SJSA1 (cell line): ENCODE measurements at places on chromosomes 3 and 15.
A peak's percentile ranks its signal among the peaks of the same experiment; 100 is the strongest.

GRCh38 chr3:76582632-76583378 is 457.1 kb upstream of the ROBO2 start:
- no peak for DNase-seq

DNA sequence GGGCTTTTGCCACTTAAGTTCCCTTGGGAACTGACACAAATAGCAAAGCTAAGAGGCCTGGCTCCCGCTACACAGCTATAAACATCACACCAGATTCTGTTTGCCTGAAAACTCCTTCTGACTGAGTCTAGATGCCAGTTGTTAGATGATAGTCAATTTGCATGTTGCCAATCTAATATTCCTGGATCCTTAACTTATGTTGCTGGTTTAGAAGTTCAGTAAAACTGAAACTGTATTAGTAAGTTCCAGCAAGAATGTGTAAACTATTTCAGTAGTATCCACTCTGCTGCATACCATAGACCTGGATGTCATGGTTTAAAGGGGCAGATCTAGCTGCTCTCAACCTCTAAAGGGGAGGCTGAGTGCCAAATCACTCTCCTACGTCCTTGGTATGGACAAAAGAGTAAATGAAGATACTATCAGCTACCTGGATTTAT is 27.1 kb upstream of the LACTB start:
- peak; percentile 86 for DNase-seq

- no peak for DNase-seq
These were observed 40.0 kb upstream of the PLCL2 start for GRCh38 chr3:16844791-16845190.

GRCh38 chr3:77247061-77247460 is 207.2 kb downstream of the ROBO2 start:
- DNase-seq, result no peak

DNA sequence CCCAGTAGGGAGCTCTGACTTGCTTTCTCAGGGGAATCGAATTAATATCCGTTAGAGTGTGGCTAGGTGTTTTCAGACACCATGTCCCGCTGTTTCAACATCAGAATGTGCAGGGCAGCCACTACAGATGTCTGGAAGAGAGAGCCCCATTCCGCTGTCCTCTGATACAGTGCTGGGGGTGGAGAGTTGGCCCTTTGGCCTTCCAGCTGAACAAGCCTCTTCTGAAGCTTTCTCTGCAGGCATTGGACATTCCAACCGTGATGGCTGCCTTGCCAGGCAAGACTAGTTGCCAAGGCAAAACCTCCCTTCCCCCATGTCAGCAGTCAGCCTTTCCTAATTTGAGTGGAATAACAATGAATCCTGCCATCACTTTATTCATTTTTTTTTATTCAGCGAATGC is 1.5 kb downstream of the FAH start:
- no peak for DNase-seq

GRCh38 chr3:195072916-195073564 is 197.9 kb downstream of the XXYLT1 start:
- DNase-seq, result no peak

GRCh38 chr3:118808723-118809122 is 225.9 kb downstream of the IGSF11 start:
- no peak for DNase-seq

DNA sequence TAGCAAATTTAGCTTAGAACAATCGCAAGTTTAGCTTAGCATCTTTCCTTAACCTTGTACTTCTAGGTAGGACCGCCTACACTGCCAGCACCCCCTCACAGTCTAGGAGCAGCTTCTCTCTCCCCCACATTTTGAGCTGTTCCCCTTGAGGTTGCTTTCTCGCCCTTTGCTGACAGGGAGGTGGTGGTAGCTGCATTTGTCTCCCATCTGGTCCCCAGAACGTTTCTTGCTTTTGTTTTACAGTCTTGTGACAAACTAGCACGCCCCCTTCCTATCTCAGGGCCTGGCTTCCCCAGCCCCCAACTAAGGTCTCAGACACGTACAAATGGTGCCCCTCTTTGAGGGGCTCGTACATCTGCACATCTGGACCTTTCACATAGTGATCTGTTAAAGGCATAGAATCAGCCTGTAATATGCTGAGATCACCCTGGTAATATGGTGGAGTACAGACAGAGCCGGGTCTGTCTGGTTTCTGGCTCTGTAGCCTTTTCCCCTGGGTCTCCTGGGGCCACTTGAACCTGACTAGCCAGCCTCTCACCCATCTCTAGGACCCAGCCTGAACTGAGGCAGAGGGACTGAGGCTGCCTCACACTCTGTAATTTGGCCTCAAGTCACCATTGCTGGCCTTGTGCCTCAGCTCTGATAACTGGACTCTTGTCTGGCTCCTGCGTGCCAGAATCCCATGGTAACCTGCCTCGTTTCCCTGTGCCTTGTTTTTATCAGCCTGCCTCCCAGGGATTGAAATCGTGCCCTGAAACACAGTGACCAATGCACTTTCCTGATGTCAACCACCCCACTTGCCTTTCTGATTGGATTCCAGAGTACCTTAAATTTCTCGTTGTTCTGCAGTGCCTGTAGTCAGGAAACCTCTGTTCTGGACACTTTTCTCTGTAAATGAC is 27.7 kb downstream of the CRTC3 start:
- no peak for DNase-seq

- DNase-seq, result no peak
These were observed 298.6 kb upstream of the STT3B start for GRCh38 chr3:31234145-31234544.

- DNase-seq, result no peak
These were observed 60.1 kb downstream of the VGLL3 start for GRCh38 chr3:86930831-86931230.

DNA sequence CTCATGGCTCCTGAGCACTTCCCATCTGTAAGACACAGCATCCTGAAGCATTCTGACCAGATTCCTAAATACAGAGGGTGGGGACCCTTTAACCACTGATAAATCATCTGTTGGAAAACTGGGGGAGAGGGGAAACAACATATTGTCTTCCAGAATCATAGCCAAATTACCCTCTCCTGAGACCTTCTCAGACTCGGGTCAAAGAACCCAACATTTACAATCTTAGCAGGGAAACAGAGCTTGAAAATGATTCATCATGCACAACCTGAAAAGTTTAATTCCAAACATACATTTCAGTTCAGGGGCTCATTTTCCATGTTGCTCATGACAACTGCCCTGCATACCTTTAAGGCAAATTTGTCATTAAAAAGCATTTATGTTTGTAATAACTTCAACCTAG is 48.5 kb upstream of the TSPAN3 start:
- no peak for DNase-seq

GRCh38 chr3:73225991-73226390 is 164.5 kb downstream of the EBLN2 start:
- DNase-seq, result no peak

GRCh38 chr3:32794487-32795308 is 23.1 kb upstream of the TRIM71 start:
- DNase-seq, result no peak

DNA sequence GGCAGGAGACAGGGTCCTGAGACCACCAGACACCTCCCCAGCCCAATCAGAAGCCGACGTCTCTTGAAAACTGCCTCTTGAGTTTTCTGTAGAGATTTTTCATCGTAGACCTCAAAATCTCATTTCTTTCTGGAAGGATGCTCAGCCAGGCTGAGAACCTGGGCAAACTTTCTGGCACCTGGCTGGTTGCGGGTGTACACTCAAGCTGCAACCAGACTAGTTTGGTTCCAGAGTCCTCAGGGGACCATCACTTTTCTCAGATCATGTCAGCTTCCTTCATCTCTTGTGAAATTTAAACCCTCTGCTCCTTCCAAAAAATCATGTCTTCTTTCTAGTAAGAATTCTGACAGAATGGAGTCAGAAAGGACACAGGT is 45.1 kb downstream of the CMTM7 start:
- DNase-seq, result no peak

- no peak for DNase-seq
These were observed 4.8 kb downstream of the IDH2 start for GRCh38 chr15:90097475-90097874.

DNA sequence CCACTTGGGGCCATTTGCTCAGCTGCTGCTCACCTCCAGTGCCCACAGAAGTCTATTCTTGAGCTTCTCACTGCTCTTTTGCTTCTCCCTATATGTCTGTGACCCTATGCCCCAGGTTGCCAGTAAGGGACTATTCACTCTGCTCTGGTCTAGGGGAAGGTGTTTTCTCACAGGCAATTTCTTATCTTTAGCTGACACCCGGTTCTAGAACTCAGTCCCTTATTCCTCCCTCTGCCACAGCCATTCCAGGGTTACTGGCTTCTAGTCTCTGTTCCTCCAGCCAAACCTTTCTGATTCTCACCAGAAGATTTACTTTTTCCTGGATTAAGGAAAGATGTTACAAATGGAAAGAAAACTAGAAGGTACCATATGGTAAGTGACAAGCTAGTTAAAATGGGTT is 574.0 kb downstream of the NTRK3 start:
- no peak for DNase-seq

- DNase-seq, result no peak
These were observed 323.6 kb upstream of the CTDSPL start for GRCh38 chr3:37537914-37538691.

- no peak for DNase-seq
These were observed 115.9 kb downstream of the IQSEC1 start for GRCh38 chr3:12957339-12957738.

DNA sequence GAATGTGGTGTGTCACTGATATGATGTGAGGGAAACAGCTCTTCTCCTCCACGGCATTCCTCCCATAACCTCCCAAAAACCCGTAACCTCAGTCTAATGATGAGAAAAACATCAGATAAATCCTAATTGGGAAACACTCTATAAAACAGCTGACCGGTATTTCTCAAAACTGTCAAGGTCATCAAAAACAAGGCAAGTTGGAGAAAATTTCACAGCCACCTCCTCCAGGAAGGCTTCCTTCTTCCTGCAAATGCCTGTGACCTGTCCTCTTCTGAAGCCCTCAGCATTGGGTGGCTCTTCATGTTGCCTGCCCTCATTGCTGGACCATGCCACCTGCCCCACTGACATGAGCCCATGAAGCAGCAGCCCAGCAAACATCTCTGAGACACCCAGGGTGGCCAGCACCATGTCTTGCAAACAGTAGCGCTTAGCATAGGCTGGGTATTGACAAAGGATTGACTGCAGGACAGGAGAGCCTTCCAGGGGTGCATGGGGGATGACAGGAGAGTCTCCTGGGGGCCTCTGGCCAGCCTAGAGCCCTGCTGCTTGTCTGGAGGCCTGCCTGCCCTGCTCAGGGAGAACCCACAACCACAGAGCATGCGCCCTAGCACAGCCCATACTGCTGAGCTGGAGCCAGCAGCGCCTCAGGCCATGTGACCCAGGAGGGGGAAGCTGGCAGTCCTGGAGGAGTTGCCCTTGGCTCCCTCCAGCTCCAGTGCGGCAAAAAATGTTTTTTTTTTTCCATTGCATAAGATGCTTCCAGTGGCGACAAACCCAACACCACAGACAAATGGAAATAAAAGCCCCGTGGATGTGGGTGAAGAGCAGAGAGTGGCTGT is 49.7 kb downstream of the XXYLT1 start:
- DNase-seq, result peak; percentile 32

DNA sequence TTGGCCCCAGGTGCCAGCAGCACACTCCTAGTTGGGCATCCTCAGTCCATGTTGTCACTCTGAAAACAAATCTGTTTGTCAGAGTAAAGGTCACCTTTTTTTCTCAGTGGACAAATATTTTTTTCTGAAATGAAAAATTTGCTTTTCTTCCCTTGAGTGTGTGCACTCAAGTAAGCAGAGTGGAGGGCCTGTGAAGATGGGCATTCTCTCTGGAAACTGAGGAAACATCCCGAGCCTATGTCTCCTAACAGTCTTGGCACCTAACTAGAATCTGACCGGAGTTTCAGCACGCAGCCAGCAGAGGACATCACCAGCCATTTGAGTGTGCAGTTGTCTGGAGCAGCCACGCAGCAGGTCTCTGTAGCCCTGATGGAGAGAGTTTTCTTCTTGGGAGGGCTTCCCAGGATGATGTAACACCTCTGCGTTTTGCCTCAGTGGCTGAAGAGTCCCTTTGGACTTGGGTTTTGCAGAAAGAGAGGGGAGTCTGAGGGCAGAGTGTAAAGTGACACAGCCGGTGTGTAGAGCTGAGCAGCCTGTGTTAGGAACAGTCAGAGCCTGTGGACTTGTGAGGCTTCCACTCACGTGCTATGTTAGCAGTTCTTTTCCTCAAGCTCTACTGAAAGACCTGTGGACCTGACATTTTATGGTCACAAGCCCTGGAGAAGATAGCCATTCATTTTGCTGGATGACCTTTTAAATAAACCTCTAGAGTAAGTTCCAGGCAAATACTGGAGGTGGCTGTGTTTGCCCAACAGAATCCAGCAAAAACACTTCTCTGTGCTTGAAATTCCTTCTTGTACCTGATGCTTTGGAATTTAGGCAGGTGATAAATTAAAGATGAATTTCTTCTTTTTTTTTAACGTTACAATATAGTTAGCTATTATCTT is 51.6 kb downstream of the ABHD2 start:
- DNase-seq, result no peak

DNA sequence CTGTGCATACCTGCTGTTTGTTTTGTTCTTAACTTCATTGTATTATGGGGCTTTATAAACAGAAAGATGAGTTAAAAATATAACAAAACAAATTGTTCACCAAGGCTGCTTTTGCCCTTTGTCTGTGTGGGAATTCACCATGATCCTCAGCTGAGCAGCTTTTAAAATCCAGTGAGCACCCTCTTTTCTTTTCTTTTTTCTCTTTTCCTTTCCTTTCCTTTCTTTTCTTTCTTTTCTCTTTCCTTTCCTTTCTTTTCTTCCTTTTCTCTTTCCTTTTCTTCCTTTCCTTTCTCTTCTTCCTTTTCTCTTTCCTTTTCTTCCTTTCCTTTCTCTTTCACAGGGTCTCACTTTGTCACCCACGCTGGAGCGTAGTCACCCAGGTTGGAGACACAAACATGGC is 38.3 kb downstream of the RAB8B start:
- no peak for DNase-seq

- DNase-seq, result peak; percentile 22
These were observed 81.9 kb upstream of the ADAMTSL3 start for GRCh38 chr15:83571820-83572707.

DNA sequence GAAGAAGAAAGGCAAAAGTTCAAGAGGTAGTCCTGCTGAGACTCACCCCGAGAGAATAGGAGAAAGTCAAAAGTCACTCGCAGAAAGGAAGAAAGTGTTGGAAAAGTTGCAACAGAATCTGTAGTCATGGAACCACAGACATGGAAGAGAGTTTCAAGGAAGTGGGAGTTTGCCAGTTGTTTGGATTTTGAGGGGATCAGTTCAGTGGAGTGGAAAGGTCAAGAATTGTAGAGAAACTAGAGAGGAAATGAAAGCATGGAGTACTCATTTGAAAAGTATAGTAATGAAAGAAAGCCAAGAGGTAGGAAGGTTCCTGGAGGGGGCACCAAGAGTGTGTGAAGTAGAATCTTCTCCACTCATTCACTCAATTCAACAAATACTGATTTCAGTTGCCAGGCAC is 34.7 kb downstream of the SPTSSB start:
- DNase-seq, result no peak

DNA sequence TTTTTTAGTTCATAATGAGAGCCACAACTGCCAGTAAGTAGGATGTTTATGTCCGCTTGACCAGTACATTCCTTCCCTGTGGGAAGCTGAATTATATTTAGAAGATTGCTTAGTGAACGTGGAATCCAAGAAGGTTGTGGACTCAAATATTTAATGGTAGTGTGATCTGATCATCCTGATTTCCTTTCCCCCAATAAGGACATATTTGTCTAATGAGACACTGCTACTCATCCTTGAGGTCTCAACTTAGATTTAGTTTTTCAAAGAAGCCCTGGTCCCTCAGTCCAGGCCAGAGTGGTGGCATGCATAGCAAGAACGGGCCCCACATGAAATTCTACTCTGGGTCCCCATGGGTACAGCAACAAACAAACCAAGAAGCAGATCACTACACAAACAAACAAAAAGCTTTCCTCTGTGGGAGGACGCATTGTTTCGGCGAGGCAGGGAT is 60.8 kb downstream of the USP13 start:
- DNase-seq, result peak; percentile 96

GRCh38 chr3:46895204-46895660 is 17.7 kb downstream of the PTH1R start:
- peak; percentile 49 for DNase-seq
